NCI-H2081 (cell line): ENCODE measurements at places on chromosomes 1 and 21.

DNA sequence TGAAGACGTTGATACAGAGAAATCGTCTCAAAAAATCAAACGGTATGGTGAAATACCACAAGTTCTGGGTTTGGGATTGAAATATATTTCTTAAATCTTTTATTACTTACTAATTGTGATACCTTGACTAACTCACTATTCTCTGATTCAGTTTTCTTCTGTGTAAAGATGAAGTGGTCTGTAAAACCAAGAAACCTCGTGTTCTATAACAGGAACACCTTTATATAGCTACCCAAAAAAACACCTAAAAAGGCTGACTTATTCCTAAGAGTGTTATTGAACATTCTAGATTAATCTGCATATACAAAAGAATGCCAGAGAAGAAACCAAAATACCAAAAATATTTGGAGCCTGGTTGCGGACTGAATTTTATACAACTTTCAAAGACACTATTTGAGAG lies 721 bp downstream of the LRRIQ3 start:
- no peak for DNase-seq

- DNase-seq = no peak
Measured at GRCh38 chr1:36401602-36402503, 4.1 kb upstream of the LSM10 start.

- DNase-seq = no peak
Measured at GRCh38 chr1:161092621-161093028, 3.3 kb upstream of the NECTIN4 start.

DNA sequence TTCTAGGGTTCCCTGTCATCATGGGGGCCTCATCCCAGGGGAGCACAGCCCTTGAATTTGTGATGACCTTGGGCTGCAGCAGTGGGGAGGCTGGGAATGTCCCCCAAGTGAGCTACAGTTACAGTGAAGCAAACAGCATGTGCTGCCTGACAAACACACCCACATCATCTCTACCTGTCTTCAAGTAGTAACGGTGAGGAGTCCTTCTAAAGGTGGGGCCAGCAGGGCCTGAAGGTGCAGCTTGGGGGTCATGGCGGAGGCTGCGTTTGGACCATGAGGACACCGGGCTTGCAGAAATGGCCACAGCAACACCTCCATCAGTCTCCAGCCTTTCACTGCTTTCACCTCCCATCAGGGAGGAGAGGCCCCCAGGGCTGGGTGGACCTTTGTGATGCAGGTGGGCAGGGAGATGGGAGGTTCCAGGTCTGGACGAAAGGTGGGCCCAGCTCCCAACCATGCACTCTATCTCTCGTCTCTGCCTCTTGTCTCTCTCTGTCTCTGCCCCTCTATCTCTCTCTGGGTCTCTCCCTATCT lies 55.7 kb downstream of the WNT9A start:
- no peak for DNase-seq

- no peak for DNase-seq
Measured at GRCh38 chr1:59043796-59044195, 253.1 kb upstream of the FGGY start.

DNA sequence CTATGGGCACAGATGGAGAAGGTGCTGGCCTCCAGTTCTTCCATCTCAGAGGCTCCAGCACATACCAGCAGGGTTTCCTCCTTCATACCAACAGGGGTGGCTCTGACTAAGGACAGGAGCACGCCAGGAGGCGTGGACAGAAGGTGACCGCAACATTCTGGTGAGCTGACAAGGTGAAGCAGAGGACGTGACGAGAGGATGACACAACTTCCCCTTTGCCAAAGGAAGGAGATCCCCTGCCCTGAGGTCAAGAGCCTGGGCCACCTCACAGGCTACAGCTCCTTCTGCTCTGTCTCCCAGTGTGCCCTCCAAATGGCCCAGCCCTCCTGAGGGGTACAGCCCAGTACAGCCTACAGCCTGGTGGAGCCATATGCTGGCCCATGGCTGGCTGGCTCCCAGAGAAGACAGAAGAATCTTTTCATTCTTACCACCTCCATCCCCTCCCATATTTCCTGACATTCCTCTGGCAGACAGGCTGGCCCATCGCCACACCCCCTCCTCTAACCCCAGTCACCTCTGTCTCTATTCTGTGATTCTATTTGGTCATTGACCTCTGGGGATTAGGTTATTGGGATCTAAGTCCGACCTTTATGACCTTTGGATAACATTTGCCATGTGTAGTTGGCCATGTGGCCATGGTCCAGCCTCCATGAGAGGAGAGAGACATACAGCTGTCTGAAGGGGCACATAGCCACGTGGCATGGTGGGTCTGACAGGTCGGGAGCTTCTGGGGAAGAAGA lies 5.1 kb upstream of the LAMB3 start:
- no peak for DNase-seq

DNA sequence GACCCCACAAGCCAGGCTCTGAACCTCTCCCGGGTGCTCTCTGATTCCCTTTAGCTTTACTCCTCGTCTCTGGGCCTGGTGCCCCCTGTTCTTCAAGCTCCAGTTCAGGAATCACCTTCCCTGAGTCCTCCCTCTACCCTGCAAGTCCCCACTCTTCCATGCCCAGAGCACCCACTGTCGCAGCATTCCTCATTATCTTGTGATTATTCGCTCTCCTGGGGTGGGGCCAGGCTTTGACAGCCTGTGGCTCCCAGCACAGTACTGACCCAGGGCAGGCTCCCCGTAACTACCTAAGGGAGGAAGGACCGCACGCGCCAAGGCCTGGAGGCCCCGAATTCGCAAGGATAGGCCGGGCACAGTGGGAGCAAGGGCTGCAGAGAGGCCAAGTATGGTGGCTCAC lies 734 bp upstream of the C1orf210 start:
- no peak for DNase-seq

GRCh38 chr1:169873582-169874199 lies 20.0 kb downstream of the SCYL3 start:
- DNase-seq = no peak

- no peak for DNase-seq
Measured at GRCh38 chr1:227897704-227898438, 49.9 kb downstream of the WNT9A start.

GRCh38 chr1:46362158-46362557 lies 21.6 kb downstream of the NSUN4 start:
- no peak for DNase-seq

- DNase-seq = peak; percentile 67
Measured at GRCh38 chr1:235503403-235504121, 690 bp downstream of the B3GALNT2 start.

GRCh38 chr1:6448749-6449631 lies 17.0 kb downstream of the TNFRSF25 start:
- DNase-seq = peak; percentile 47

DNA sequence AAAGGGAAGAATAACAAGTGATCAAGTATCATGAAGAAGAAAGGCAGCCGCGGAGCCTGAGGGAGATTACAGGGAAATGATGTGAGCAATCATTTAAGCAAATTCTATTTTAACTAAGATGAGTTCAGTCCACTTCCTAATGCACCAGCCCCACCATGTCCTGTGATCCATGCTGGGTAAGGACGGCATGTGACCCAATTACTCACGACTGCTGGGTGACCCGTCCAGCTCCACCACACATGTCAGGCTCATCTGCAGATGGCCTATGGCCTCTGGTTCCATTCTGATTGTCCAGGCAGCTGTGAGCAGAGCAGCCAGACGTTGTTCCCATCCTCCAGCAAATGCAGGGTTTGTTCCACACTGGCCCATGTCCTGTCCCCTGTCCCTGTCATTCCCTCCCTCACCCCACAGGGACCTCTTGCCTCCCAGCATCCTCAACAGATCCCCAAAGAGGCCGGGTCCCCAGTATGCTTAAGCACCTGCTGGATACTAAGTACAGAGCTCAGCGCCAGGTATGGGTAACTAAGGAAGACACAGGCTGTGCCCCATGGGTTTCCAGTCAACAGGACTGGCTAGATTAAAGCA lies 87.9 kb downstream of the MATN1 start:
- no peak for DNase-seq

- DNase-seq = no peak
Measured at GRCh38 chr21:42567861-42568260, 54.2 kb downstream of the SLC37A1 start.

DNA sequence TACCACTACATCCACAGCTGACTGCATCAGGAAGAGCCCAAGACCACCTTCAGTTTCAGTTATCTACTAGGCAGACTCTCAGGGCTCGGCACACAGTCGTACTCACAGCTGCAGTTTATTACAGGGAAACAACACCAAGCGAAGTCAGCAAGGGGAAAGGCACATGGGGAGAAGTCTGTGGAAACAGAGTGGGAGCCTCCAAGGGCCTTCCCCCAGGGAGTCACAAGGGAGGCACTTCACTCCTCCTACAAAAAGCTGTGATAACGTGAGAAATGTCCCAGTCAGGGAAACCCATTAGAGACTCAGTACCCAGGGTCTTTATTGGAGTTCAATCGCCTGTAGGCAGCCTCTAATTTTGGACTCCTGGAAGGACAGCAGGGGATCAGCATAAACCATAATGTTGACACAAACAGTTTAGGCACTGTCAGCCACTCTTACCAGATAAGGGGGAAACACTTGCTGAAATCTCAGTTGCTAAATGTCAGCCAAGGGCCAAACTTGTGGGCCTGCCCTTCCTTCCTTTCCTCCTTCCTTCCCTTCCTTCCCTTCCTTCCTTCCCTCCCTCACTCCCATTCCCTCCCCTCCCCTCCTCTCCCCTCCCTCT lies 444.0 kb downstream of the SMYD3 start:
- DNase-seq = no peak

GRCh38 chr1:220767312-220768125 lies 19.2 kb upstream of the MTARC1 start:
- DNase-seq = no peak

GRCh38 chr1:3459051-3459908 lies 4.8 kb downstream of the ARHGEF16 start:
- DNase-seq = no peak

- no peak for DNase-seq
Measured at GRCh38 chr1:32122151-32122550, 14.3 kb downstream of the KPNA6 start.

- DNase-seq = no peak
Measured at GRCh38 chr1:998745-998994, 1.2 kb downstream of the HES4 start.

- no peak for DNase-seq
Measured at GRCh38 chr21:46051821-46052675, 45.9 kb upstream of the COL6A2 start.

DNA sequence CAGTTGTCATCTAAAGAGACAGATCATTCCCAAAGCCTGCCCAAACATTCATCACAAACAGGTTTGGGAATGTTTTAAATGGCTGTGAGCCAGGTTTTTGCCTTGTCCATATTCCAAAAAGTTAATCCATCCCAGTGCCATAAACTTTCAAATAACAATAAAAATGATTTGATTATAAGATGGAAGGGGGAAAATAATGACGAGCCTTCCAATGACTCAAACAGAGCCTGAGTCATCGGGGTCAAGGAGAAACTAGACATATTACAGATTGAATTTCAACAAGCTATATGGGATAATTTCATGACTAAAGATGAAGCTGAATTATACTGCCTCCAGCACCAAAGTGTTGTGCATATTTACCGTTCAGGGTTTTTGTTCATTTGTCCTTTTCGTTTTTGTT lies 195.8 kb upstream of the PKN2 start:
- DNase-seq = no peak

- DNase-seq = no peak
Measured at GRCh38 chr1:183306317-183307042, 111.7 kb downstream of the NMNAT2 start.

- peak; percentile 59 for DNase-seq
Measured at GRCh38 chr1:177181631-177182291, 11.0 kb downstream of the BRINP2 start.

- DNase-seq = peak; percentile 28
Measured at GRCh38 chr1:228101994-228102790, 933 bp downstream of the C1orf35 start.

DNA sequence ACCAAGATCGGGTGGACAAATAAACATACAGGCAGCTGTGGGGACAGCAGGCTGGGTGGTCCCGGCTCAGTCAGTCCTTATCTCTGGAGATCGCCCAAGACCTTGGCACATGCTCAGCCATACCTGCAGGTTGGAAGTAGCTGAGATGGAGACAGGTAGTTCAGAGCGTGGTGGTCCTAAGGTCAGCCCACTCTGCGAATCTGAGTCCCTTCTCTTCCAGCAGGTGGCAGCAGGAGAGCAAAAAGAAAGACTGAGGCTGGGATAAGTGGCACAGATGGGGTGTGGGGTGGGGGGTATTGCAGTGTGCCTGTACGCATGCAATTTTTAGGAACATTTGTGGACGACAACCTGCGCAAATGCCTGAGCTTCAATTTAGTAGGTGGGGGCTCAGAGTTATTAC lies 104.9 kb downstream of the TENT5C start:
- no peak for DNase-seq

DNA sequence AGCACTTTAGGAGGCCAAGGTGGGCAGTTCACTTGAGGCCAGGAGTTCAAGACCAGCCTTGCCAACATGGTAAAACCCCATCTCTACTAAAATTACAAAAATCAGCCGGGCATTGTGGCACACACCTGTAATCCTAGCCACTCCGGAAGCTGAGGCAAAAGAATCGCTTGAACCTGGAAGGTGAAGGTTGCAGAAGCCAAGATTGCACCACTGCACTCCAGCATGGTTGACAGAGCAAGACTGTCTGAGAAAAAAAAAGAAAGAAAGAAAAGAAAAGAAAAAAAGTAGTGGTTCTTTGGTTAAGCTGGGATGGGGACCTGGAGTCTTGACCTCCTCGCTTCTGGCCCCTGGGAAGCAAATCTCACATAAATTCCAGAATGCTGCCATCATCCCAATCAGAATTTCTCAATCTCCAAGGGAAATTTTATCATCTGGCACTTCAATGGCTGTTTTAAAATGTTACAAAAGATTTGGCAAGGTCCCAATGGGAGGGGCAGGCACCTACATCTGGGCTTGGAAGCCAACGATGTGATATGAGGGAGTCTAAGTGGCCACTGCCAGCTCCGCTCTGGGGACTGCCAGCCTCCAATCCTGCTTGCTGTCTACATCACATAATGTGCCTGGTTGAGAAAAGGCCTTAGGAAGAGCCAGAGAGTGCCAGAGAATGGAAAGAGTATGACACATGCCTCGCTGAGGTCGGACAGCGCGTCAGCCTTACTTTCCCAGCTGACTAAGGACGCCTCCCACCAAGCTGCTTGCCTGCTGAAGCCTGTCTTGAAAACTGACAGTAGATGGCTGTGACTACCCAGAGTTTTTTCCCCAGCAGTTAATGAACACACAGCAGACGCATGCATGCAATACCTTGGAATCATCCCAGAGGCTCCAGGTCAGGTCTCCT lies 42.1 kb upstream of the SRP9 start:
- no peak for DNase-seq

DNA sequence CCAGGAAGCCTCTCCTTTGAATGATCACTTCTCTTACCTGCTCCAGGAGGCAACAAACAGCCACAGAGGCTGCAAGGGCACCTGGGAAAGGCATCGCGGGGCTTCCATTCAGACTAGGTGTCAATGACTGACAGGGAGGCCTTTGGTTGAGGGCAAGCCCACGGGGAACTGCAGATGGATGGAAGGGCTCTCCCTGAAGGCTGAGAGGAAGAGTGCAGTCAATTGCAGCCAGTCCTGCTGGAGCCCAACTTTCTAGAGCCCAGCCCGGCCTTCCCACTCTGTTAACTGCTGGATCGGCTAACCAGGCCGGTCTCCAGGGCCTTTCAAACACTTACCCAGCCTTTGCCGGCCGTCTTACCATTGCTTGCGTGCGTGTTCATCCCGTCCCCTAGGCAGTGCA lies 89.3 kb downstream of the LACTBL1 start:
- no peak for DNase-seq
